Activated naive CD8-positive, alpha-beta T cell treated with anti-CD3 and anti-CD28 coated beads, Interleukin-2, amount 50 U/mL, for 16 hours (primary cell): ENCODE measurements at places on chromosomes 5 and 9.

- no peak for DNase-seq
Measured at GRCh38 chr5:160278343-160278742, 34.0 kb downstream of the CCNJL start.

- DNase-seq, result no peak
Measured at GRCh38 chr5:133322743-133323142, 270.9 kb downstream of the HSPA4 start.

DNA sequence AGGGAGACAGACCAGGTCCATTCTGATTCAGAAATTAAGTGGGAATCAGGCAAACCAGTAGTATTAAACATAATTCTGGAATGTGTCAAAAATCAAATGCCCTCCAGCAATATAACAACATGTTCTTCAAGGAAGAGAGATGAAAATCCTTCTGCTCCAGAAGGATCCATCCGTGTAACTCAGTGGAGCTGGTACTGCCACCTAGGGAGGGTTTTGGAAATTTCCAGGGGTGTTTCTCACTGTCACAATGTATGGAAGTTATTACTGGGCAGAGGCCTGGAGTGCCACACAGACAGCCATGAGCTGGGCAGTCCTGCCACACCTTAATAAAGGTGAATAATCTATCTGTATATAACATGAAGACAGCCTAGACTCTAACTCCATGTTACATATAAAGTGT is 87.5 kb downstream of the TTLL11 start:
- no peak for DNase-seq

GRCh38 chr9:122370869-122371755 is at the start of gene PTGS1:
TSS of gene PTGS1 (plus strand) at chr9:122371024. CDS start at chr9:122371085, 61 bp downstream.
- no peak for DNase-seq

- no peak for DNase-seq
Measured at GRCh38 chr9:110807956-110808598, 139.5 kb downstream of the MUSK start.

GRCh38 chr5:107496466-107496865 is 174.3 kb downstream of the EFNA5 start:
- DNase-seq, result no peak

DNA sequence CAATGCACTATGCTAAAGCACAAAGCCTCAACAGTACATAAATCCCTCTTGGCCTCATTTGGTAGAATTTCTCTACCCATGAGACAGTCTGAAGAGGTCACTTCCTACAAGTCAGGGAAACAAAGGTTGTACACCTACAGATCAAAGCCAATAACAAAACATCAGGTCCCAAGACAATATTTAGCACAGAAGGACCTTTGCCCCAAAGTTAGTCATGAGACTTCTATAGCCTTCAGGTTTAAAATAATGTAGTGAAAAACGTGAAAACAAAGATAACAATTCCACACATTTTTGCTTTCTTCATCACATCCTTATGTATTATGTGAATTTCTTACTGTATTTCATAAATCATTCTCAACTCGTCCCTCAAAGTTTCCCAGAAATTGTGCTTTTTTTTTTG is 15.8 kb downstream of the AFF4 start:
- no peak for DNase-seq

DNA sequence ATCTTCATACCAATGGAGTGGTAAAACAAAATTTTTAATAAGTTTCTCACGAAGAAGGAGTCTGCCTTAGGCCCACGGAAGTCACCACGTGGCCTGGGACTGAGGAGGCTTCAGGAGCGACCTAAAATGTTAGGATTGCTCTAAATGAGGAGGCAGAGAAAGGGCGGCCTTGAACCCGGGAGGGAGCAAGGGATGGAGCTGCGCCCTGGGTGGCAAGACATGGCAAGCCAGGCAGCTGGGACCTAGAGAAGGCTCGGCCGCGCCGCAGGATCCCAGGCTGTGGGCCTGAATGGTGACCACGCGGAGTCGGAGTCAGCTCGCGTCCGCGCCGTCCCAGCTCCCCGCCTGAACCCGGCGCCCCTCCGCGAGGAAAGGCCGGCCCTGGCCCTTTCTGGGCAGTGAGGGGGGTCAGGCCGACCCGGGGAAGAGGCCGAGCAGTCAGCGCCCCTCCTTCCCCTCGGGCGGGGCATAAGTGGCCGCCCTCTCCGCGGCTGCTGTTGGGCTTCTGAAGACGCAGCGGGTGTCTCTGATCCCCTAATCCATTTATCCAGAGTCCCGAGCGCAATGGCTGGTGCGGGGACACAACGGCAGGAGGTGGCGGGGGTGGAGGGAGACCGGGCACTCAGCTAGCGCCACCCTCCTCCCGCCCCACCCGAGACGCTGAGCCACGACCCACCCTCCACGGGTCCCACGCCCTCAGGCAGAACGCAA is 10.6 kb downstream of the IRX1 start:
- no peak for DNase-seq

GRCh38 chr5:82849885-82850284 is 227.3 kb downstream of the TMEM167A start:
- no peak for DNase-seq

DNA sequence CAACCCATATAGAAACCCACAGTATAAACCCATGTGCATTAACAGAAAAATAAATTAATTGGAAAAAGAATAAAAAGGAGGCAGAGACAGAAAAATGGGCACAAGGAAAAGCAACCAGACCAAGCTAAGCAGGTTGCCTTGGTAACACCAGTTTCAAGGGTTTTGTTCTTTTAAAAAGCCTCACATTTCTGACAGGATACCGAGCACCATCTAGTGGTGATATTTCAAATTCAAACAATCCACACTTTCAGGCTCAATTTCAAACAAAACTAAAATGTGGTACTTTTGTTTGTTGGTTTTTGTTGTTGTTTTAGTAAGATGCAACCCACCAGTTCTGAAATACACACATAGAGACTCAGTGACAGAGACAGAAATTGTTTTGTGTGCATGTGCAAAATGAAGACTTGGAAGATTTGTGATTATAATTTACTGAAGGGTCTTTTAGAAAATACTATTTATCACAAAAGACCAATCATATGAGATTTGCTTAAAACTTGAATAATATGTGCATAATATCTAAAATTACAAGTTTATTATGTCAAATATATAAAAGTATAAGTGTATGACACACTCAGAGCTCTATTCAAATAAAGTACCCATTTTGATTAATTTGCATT is 318.2 kb downstream of the SLCO4C1 start:
- DNase-seq, result no peak

- no peak for DNase-seq
Measured at GRCh38 chr5:2876183-2876582, 124.7 kb upstream of the IRX2 start.

DNA sequence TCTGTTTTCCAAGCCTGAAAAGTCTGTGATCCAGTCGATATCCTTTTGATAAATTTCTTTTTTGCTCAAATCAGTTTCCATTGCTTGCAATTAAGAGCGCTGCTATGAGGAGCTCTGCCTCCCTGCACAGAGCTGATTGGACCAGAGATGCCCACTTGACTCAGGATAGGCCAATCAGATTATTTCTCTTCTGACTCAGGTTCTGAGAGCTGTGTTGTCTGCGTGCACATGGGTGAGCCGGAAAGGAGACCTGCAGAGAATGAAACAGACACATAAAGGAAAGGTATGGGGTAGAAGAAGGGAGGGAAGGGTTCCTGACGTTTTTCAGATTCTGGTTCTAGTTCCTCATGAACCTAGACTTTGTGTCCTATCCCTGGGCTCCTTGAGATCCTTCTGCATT is 15.8 kb upstream of the FABP6 start:
- no peak for DNase-seq

GRCh38 chr5:136162008-136162407 is 29.4 kb downstream of the SMAD5 start:
- DNase-seq, result no peak

- no peak for DNase-seq
Measured at GRCh38 chr9:124296094-124296493, 38.3 kb downstream of the NEK6 start.

DNA sequence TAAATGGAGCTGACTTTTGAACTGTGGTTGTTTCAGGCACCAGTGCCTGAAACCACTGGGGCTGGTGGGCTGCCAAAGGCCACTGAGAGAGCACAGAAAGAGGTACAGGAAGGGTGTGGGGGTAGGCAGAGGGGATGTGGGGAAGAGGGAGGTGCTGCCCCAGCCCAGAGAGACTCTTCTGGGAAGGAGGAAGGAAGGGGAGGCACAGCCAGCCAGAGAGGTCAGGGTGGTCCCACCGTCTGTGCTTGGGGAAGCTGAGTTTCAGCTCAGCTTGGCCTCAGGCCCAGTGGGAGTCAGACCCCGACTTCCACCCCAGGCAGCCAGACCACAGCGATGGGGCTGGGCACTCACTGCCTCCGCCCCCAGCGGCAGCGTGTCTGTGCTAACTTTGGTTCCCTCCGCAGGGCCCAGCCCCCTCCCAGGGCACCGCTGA is 8.6 kb upstream of the PHYKPL start:
- no peak for DNase-seq

GRCh38 chr5:118604106-118604505 is 384.2 kb downstream of the DTWD2 start:
- DNase-seq, result no peak

DNA sequence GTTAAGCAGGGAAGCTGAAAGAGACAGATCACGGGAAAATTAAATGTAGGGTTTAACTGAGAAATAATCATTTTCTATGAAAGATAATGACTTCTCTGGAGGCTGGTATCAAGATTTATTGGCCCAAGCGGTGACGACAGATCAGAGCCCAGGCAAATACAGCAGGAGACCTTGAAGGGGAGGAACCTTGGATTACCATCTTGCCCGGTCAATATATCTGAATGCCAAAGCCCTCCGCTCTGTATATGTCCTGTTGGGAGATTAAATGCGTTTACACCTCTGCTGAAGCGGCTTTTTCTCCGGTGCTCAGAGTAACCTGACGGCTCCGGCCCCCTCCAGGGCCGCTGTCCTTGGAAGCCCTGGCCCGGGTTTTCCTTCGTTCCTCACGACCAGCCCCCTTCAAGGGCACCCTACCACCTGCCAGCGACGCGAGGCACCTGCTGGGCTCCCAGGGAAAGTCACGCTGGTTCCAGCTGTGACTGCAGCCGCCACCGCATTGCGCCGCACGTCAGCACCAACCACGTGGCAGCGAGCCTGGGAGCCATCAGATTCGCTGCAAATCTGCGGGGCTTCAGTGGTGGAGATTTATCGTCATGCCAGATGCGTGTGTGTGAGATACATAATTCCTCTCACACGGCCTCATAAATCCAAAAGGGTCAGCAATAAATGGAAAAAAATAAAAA is 4.4 kb upstream of the QSOX2 start:
- DNase-seq, result no peak

- no peak for DNase-seq
Measured at GRCh38 chr9:77464661-77465060, 183.5 kb downstream of the GNA14 start.

DNA sequence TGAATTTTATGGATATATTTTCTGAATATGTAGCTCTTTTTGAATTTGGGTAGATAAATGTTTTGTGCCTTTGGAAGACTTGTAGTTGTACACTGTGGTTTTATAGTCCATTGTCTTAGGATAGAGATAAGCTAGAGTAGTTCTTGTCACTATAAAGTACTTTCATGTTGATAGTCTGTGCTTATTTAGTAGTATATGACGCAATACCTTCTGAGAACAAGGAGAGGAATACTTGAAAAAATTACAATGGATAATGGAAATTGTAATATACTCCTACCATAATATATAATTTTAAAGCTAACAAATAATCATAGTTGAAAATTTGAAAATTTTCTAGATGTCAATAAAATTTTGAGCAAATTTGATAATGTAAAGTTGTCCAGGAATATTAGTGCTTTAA is 664.0 kb downstream of the TLE4 start:
- no peak for DNase-seq
